ENCODE measurements at places on chromosomes 5 and 9. TPM values are rescaled to one million over a fixed set of nuclear protein-coding genes. Genes with fewer than 3 reads are reported as not detected.

Gene CCDC171
- 5.5 TPM for total RNA-seq

Gene ARSI
- total RNA-seq: not detected

Gene LRSAM1
- 37.5 TPM for total RNA-seq

Gene FLT4
- 6.4 TPM for total RNA-seq

Gene IFNA2
- total RNA-seq: not detected

GRCh38 chr9:2526071-2526828, 95.3 kb upstream of the VLDLR start:
- DNase-seq: no peak
- no peaks in the 10 kb centered on the region for H3K27me3 ChIP-seq
- H3K36me3 ChIP-seq: no peaks in the 10 kb centered on the region
- no peaks in the 10 kb centered on the region for H3K4me1 ChIP-seq

DNA sequence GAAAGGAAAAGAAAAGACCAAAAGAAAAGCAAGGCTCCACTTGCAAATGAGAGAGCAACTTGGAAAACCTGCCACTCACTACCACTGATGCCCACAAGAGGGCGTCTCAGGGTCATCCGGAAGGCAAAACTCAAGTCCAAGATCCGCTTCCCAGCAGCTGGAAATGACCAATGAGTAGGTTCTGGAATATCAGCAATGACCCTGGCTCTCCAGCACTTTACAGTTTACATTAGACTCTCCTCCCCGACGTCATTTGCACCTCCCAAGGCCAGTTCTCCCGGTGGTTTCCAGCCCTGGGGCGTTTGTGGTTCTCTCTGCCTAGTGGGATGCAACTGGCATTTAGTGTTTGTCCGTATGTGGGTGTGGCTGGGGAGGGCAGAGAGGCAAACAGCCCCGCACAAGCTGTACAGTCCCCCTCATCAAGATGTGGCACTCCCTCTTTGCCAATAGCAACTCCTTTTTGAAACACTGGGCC, 193.8 kb upstream of the ZNF618 start:
- H3K27ac ChIP-seq: no peak overlapping the region
- no peaks in the 10 kb centered on the region for H3K36me3 ChIP-seq
- H3K4me1 ChIP-seq: no peaks in the 10 kb centered on the region

- H3K4me3 ChIP-seq: no peak overlapping the region
- H3K27ac ChIP-seq: no peak overlapping the region
- H3K36me3 ChIP-seq: no peaks in the 10 kb centered on the region
- peaks cover 12% of the 10 kb centered on the region for H3K4me1 ChIP-seq
- no peak for DNase-seq
These were observed 101.8 kb downstream of the PCSK1 start for GRCh38 chr5:96331210-96331609.

DNA sequence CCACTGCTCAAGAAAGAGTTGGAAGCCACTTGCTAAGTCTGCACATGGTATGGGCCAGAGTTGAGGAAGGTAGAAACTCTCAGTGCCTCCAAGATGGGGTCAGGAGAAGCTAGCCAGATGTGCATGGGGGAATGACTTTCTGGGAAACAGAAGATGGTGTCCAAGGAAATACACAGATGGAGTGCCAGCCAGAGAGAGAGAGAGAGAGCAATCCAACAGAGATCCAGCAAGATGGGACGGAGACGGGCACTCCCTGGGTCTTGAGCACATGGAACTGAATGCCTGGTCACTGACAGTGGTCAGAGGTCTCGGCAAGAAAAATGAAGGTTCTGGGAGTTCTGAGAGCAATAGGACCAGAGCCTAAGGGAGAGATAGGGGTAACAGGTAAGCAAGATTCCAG, 82.1 kb downstream of the SH3TC2 start:
- no peaks in the 10 kb centered on the region for H3K36me3 ChIP-seq
- no peaks in the 10 kb centered on the region for H3K4me1 ChIP-seq
- H3K4me3 ChIP-seq: no peak overlapping the region
- DNase-seq: no peak
- no peaks in the 10 kb centered on the region for H3K27me3 ChIP-seq

- no peaks in the 10 kb centered on the region for H3K36me3 ChIP-seq
- no peaks in the 10 kb centered on the region for H3K27me3 ChIP-seq
- DNase-seq: peak; percentile 63
- no peak overlapping the region for H3K27ac ChIP-seq
- no peaks in the 10 kb centered on the region for H3K4me1 ChIP-seq
These were observed 37.7 kb downstream of the SMIM23 start for GRCh38 chr5:171823269-171823668.

DNA sequence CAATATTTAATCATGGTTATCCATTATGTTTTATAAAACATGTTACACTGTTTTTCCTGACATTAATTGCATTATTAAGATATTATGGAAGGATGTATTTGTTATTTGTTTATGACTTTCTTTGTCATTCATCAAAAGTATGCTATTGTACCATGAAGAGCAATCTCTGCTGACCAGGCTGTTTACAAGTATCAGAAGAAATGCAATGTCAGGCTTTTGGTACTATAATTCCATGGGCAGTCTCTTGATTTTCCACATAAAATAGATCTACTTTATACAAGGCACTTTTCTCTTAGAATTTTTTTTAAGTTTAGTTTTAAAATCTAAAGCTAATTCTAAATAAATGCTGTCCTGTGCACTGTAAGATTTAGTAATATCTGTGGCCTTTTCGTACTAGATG, 196.6 kb downstream of the COX7C start:
- H3K4me3 ChIP-seq: no peak overlapping the region
- H3K27ac ChIP-seq: no peak overlapping the region
- H3K4me1 ChIP-seq: no peaks in the 10 kb centered on the region
- DNase-seq: no peak
- H3K36me3 ChIP-seq: no peaks in the 10 kb centered on the region

DNA sequence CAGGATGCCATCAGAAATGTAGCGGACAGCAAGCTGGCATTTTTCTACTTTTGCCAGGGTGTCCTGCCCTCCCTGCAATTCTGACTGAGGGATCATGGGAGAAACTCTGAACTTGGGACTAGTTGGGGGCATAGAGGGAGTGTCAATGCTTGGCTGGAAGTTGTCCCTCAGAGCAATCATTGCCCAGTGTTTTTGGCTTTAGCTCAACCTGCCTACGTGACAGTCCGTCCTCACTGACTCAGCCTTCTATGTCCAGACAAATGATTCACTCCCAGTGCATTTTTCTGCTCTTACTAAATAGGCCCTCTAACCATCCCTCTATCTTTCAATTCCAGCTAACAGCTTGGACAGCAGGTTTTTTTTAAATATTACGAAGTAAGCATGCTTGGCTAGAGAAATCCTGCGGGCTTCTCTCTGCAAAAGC, 627.4 kb downstream of the TLR4 start:
- H3K27ac ChIP-seq: no peak overlapping the region
- H3K27me3 ChIP-seq: no peaks in the 10 kb centered on the region
- H3K36me3 ChIP-seq: no peaks in the 10 kb centered on the region
- H3K4me1 ChIP-seq: no peaks in the 10 kb centered on the region

DNA sequence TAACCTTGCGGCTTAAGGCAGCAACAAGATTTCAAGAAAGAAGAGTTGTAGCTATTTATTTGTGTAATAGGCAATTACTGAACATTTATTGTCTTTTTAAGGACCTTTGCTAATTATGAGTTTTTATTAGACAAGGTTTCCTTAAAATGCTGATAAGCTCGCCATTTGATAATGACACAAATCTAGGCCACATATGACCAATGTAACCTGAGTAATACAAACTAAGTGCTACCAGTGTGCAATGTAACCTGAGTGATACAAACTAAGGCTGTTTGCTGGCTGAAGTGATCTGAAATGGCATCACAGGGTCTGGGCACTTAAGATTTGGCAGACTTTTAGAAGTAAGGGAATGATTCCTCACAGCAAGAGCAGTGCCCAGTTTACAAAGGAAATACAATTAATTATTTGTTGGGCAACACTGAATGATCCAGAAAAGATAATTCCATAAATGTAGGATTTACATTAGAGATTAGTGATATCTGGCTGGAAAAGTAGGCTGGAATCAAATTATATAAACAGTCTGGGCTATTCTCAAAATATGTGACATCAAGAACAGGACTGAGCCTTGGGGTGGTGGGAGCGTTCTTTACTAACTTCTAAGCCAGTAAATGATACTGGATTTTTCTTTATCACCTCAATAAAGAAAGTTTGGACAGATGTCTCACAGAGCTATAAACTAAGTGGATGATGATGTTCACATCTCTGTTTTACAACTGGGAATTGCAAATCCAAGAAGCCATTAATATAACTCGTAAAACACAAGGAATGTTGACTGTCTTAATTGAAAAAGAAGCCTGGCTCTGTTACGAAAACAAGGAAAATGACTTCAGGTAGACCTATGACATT, 54.8 kb downstream of the MRPS27 start:
- H3K27ac ChIP-seq: no peak overlapping the region
- no peak for DNase-seq
- no peak overlapping the region for H3K4me3 ChIP-seq
- H3K36me3 ChIP-seq: no peaks in the 10 kb centered on the region
- no peaks in the 10 kb centered on the region for H3K27me3 ChIP-seq

DNA sequence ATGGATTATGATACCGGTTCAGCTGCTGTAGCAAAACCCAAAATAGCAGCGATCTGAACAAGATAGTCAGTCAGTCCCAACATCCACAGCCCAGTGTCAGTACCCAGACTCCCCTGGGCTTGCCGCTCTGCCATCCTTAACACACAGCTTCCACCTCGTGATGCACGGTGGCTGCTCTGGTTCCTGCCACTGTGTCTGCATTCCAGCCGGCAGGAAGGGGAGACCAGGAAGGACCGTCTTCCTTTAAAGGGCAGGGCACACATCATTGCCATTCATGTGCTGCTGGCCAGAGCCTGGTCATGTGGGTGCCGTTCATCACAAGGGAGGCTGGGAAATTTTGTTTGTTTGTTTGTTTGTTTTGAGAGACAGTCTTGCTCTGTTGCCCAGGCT, 131.0 kb upstream of the IER5L start:
- no peaks in the 10 kb centered on the region for H3K27me3 ChIP-seq
- no peaks in the 10 kb centered on the region for H3K4me1 ChIP-seq
- no peaks in the 10 kb centered on the region for H3K36me3 ChIP-seq

DNA sequence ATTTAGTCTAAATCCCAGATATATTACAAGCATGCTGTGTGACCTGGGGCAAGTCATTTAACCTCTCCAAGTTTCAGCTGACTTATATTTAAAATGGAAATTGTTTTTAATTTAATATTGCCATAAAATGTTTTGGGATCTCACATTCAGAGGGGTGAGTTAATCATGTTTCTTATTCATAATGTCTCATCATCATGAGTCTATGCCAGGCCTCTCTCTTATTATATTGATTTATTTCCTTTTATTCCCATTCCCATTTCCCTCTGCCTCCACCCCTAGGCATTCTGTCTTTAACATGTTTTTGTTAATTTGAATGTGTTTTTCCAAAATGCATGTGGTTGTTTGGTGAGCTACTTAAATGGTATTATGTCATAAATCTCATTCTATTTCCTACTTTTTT, 39.0 kb upstream of the TTC1 start:
- H3K27me3 ChIP-seq: peaks cover 13% of the 10 kb centered on the region
- no peak overlapping the region for H3K4me3 ChIP-seq
- H3K4me1 ChIP-seq: no peaks in the 10 kb centered on the region
- no peak overlapping the region for H3K27ac ChIP-seq
- no peak for DNase-seq

GRCh38 chr9:120212153-120212852, 367.7 kb downstream of the CDK5RAP2 start:
- H3K36me3 ChIP-seq: no peaks in the 10 kb centered on the region
- no peak overlapping the region for H3K4me3 ChIP-seq
- no peak overlapping the region for H3K27ac ChIP-seq
- no peaks in the 10 kb centered on the region for H3K4me1 ChIP-seq
- H3K27me3 ChIP-seq: no peaks in the 10 kb centered on the region

- no peak overlapping the region for H3K4me3 ChIP-seq
- H3K36me3 ChIP-seq: no peaks in the 10 kb centered on the region
- H3K27ac ChIP-seq: no peak overlapping the region
- no peaks in the 10 kb centered on the region for H3K27me3 ChIP-seq
These were observed 3.9 kb downstream of the SSBP2 start for GRCh38 chr5:81747030-81747429.
